ENCODE measurements at places on chromosomes 3 and 15.

- DNase-seq, result no peak
Measured at GRCh38 chr3:54915976-54916375, 11.9 kb downstream of the LRTM1 start.

- DNase-seq, result no peak
Measured at GRCh38 chr15:70524470-70524869, 238.9 kb downstream of the UACA start.

DNA sequence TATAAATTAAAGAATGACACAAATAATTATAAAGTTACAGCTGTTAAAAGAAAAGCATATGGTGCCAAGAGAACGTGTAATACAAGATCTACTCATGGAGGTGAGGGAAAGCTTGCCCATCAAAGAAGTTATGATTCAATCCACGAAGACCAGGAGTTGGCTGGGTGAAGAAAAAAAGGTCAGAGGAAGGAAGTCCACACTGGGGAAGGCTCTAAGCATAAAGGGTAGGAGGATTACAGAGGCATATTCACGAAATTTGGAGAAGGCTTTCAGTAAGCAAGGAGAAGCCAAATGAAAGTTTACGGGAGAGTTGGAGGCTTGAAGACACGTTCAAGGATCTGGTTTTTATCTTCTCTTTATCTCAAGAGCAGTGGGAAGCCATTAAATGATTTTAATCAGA is 1.8 kb upstream of the TGFBR2 start:
- no peak for DNase-seq

DNA sequence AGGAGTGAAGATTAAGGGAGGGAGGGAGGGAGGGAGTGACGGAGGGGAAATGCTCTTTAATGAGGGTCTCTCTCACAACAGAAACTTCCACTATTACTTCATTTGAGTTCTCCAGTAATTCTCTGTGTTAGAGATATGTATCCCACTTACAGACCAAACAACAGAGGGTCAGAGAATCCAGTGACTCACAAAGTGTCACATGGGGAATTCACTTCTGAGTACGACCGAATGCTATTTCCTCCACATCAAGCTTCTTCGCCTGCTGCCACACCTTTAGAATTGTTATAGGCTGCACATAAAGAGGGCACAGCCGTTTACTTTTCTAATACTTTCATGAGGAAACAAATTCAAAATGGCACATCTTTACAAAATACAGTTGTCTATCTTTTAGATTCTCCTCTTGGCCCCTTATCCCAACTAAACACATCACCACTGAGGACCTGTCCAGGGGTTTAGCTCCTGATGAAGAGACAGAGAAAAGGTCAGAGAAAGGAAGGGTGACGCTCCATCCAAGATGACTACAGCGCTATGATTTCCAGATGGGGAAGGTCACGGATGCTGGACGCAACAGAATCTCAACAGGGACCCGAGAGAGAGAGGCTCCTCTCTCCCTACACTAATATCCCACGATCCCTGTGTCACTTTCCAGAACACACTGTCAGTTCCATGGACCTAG is 119.0 kb downstream of the XXYLT1 start:
- no peak for DNase-seq

DNA sequence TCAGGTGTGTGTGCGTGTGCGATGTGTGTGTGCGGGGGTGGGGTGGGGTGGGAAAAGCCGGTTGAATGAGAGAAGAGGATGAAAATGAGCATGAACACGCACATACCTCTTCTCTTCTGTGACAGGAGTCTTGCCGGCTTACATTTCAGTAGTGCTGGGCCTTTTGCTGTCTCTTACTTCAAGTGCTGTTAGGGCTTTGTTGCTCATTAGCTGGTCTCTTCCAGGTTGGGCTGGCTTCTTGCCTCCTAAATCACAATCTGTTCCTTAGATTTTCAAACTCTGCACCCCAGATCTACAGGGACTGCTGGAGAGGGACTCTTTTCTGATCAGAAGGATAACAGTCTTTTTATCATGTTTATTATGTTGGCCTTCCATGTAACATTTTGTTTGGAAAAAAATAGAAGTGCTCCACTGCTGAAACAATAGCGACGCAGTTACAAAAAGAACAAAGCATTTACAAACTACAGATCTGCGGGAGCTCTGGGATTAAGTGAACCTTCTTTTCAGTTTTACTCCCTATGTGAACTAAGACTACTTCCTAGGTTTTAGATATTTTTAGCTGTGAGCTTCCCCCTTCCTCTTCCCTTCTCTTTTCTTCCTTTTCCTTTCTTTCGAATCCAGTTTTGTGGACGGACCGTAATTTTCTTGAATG is 48.5 kb downstream of the USP13 start:
- DNase-seq, result no peak

DNA sequence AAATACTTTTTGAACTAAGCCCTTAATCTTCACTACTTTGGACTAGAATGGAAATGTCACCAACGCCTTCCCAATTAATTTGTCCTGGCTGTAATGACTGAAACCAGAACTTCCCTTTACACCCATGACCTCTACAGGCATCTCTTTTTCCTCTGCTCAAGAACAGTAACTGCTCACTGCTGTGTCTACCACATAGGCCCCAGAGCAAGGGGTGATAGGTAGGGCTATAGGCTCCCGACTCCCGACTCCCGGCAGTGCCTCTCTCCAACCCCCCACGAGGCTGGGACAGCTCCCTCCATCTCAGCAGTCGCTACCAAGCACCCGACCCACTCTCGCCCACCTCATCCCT is 384 bp upstream of the LEKR1 start:
- DNase-seq, result no peak

DNA sequence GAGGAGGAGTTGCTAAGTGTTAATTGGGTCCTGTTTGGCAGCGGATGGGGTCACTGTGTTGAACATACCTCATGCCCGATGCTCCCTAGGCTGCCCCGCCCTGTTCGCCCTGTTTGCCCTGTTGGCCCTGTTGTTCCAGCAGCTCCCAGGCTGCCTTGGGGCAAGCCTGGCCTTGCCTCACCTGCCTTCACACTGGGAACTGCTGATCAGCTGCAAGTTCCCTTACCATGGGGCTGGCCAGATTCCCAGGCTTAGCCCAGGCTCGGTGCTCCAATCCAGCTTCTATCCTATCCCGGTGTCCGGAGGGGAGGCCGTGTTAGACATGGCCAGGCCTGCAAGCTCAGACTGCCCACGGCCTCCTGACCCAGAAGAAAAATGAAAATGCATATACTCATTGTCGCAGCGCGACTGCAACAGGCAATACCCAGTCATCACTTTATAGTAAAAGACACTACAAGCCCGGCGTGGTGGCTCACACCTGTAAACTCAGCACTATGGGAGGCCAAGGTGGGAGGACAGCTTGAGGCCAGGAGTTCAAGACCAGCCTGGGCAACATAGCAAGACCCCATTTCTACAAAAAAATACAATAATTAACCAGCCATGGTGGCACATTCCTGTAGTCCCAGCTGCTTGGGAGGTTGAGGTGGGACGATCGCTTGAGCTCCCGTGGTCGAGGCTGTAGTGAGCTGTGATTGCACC is 42.9 kb upstream of the ZNF710 start:
- DNase-seq, result no peak

DNA sequence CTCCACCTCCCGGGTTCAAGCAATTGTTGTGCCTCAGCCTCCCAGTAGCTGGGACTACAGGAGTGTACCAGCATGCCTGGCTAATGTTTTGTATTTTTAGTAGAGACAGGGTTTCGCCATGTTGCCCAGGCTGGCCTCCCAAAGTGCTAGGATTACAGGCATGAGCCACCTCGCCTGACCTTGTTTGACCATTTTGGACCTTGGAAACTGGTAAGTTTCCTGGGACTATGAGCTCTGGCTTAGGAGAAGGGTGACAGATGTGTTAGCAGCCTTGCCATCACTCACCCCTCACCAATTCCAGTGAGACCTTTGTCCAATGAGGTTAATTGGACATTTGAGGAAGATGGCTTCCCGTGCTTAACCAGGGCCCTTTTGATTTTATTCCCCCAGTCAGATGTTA is 19.9 kb downstream of the DNASE1L3 start:
- no peak for DNase-seq

DNA sequence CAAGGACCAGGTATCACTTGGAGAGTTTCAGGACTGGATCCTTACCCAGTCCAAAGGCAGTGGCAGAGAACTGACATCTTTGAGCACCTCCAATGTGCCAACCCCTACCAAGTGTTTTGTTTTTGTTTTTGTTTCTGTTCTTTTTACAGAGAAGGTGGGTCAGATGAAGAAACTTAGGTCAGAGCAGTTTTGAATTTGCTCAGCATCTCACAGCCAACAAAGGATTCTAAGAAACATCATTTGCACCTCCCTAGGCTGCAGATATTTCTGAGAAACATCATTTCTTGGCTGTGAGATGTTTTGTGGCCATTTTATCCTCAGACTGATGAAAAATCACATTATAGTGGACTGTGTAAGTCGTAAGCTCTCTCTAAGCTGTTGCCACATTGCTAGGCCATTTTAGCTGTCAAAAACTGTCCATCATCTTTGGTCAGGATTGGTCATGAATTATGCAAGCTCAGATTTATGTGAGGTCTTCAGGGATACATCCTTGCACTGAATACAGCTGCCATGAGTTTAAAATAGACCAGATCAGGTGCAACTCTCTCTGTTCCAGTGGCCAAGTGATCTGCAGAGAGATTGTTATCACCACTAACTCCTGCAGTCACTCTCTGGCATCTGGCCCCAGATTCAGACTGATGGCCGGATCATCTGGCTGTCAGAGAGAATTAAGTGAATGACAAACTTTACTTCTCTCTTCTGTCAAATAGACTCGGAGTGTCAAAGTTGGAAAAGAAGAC is 341.5 kb downstream of the EPHB1 start:
- DNase-seq, result no peak

All from right atrium auricular region (tissue), 2 donors.